ENCODE measurements at places on chromosomes 13 and 19. TPM values are rescaled to one million over a fixed set of nuclear protein-coding genes. Genes with fewer than 3 reads are reported as not detected.

The C13orf46 gene
- total RNA-seq: 0.44 TPM

The ZSCAN18 gene
- total RNA-seq: 17.1 TPM

The TEKTIP1 gene
- 4.7 TPM for total RNA-seq

The GJA3 gene
- total RNA-seq: 0.05 TPM

The OCEL1 gene
- total RNA-seq: 35.7 TPM

The IL12RB1 gene
- total RNA-seq: 0.53 TPM

GRCh38 chr13:93227280-93227877 is 772 bp downstream of the GPC6 start:
- no peak for DNase-seq

DNA sequence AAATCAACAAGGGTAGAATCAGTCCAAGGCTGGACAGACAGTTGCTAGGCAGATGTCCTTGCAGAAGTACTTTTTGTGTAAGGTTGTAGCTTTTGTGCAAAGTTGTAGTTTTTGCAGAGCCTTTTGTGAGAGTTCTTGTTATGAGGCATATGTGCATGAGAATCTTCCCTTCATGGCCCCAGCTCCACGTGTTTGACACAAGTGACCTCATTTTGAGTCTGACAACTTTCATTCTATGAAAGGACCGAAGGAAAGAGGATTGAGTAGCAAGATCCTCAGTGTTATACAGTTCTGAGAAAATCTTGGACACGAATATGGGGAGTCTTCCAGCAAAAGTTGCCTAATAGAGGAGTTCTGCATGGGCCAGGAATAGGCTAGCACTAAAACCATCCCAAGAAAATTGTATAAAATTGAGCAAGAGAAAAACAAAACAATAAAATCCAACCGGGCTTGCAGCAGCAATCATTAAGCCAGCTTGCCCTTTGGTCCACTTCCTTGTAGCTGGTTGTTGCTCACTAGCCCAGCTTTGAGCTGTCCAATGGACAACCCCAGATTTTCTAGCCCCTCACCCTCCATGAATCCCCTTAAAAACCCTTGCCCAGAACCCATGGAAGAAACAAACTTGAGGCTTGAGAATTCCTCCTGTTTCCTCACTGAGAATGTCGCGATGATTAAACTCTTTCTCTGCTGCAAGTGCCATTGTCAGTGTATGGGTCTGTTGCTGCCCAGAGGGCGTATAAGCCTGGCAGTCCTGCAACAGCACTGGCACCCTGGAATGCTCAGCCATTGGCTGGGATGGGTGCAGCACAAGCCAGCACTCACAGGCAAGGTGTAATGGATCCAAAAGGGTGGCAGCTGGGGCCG is 6.5 kb downstream of the EPSTI1 start:
- DNase-seq: peak; percentile 79

- no peak for DNase-seq
Observed at GRCh38 chr13:110289174-110289573, 17.8 kb downstream of the COL4A1 start.

GRCh38 chr19:23254141-23254910 is 4.1 kb upstream of the ZNF724 start:
- no peak for DNase-seq

DNA sequence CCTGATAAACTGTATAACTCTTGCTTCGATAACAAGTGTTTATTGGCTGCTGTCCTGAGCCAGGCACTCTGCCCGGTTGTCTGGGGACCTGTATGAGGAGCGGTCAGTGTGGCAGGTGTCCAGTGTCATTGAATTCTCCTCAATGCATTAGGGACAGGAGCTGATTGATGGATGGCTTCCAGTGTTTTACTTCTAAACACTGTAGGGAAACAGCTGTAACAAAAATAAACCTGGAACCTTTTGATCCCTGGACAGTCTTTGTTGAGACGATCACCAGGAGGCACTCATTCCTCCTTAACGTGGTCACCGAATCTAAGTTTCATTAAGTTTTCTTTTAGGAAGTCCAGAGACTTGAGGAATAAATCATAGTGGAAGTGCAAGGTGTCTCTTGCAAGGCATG is 17.9 kb downstream of the UBAC2 start:
- DNase-seq: no peak

- no peak for DNase-seq
Observed at GRCh38 chr19:16233836-16234551, 36.3 kb downstream of the AP1M1 start.

GRCh38 chr13:28094306-28094705 is 6.1 kb downstream of the FLT3 start:
- DNase-seq: no peak

DNA sequence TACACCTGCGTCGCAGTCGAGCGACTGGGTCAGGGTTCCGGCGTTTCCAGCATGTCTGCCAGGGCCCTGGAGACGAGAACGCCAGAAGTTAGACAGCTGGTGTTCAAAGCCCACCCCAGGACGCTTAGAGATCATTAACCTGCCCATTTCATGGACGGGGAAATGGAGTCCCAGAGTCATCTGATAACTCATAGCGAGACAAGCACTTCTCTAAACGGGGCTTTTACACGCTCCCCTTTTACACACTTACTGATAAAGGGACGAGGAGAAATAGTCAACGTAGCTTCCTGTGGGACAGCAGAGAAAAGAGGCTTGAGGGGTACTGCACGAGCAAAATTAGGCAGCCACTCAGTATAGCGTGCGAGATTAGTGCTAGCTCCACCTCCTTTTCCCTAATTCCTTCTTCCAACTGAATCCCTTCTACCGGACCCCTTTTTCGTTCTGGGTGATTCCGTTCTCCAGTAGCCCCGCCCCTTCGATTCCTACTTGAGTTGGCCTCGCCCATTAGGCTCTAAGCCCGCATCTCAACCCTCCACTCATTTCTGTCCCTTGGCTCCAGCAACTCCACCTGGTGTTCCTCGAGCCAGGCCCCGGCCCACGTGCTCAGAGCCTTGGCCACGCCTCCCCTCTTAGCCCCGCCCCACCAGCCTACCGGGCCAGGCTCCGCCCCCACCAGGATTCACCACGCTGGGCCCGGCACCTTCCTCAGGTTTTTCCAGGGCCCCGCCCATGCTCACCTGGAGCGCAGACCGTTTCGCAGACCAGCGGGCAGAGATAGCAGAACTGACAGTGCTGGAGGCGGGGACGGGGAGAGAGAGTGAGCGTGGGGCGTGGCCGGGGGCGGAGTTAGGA is 3.7 kb downstream of the HRC start:
- DNase-seq: peak; percentile 98

DNA sequence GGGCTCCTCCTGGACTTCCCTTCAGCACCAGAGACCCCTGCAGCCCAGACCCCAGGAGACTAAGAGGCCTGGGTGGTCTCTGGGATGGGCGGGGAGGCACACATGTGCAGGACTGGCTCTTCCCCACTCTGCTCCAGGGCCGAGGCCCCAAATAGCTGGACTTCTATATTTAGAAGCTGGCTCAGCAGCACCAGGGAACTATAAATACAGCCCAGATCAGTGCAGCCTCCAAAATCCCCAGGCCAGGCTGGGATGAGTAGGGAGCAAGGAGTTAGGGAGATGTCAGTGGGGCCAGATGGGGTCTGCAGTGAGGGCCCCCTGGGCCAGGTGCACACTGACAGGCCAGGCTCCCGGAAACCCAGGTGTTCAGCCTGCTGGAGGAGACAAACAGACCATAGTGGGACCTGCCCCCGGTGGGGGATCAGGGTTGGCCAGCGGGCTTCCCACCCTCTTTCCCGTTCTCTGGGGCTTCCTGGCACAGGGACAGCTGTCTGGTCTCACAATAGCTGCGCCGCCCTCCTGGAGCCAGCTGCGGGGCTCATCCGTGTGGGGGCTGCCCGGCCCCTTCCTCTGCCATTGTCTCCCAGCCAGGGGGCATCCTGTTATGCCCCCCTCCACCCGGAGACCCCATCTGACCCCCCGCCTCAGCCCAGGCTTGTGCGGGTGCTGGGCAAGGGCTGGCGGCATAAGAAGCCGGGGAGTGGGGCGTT is 5.5 kb upstream of the ADGRE5 start:
- DNase-seq: no peak

DNA sequence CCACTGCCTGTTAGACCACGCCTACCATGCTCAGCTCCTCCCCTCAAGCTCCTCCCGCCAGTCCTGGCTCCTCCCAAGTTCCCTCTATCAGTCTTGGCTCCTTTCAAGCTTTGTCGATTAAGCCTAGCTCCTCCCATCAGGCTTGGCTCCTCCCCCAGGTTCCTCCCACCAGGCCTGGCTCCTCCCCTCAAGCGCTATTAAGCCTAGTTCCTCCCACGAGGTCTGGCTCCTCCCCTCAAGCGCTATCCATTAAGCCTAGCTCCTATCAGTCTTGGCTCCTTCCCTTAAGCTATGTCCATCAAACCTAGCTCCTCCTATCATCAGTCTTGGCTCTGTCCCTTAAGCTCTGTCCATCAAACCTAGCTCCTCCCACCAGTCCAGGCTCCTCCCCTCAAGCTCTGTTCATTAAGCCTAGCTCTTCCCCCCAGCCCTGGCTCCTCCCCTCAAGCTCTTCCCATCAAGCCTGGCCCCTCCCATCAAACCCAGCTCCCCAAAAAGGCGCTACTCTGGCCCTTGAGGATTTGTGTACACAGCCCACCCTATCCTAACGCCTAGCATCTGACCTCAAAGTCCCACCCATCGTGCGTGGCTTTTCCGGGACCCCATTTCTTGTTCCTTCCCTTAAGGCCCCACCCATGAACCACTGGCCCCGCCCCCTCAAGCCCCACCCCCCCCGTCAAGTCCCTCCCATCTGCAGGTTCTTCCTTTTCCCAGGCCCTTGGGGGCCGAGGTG is 10.0 kb downstream of the CAMSAP3 start:
- DNase-seq: peak; percentile 18

DNA sequence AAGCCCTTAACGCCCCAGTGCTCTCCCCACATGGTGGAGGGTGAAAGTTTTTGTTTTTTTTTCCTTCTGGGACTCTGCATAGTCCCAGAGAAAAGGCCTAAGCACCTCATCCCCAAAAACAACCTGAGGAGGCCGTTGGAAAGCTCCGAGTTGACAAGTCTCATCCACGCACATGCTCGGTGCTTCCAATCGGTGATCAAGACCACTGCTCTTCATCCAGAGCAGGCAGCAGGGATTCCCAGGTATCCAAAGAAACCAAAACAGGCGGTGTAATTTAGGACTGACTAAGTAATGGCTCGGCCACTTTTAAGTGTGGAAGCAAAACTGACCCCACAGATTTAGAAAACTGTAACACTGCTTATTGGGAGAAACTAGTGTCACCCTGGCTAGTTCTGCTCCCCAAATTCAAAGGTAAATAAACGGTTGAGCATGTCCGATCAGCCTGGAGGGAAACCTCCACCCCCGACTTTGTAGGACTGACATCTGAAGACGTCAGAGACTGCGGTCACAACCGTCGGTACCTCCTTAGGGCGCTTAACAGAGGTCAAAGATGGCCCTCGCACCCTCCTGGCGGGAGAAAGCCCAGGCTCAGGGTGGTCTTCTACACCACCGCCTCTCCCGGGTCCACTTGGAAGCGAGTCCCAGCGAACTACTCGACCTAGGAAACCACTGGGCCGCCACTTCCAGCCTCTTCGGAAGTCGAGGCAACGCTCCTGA is 997 bp upstream of the ZNF446 start:
- DNase-seq: no peak

- no peak for DNase-seq
Observed at GRCh38 chr13:83024955-83025594, 857.2 kb downstream of the SLITRK1 start.

GRCh38 chr19:36139473-36140303 is at the start of gene CAPNS1:
Gene CAPNS1, plus strand, starts transcription at chr19:36140066. Its CDS starts 946 bp downstream, at chr19:36141012.
- peak; percentile 97 for DNase-seq

DNA sequence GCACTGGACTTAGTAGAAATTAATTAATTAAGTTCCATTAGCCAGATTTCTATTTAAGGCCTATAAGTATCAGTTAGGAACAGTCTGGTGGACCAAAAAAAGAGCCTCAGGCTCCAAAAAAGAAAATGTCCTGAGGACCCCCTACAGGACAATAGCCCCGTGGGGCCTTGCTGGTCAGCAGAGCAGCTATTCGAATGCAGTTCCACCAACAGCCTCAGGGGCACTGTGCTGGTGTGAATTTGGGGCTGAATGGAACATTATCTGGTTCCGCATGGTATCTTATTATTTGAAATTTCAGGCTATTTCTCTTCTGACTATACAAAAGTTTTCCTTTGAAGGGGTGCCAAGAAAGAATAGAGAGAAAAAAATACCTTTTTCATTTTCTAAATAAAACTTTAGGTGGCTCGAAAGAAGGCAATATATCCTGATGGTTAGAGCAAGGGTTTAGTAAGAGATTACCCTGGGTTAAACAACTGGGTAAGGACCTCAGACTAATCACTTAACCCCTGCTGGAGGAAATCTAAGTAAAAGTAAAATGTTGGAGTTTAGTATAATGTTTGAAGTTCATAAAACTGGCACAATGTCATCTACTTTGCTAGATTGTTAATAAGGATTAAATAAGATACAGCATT is 147.2 kb downstream of the MIPEP start:
- DNase-seq: no peak

DNA sequence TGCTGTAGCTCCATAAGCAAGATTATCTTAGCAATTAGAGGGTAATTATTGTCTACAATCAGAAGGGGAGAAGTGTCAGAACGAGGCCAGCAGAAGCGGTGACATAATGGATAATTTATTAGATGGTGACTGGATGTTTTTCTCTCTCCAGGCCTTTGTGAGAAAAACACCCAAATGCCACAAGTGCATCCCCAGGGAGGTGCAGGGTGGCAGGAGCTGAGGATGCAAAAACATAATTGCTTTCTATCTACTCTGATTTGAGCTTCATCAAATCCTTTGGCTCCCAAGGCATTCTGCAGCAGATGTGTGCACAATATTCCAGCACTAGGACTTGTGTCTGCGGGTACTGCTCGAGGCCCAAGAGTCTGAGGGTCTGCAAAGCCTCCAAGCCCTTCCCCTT is 220.1 kb upstream of the SERP2 start:
- DNase-seq: no peak

DNA sequence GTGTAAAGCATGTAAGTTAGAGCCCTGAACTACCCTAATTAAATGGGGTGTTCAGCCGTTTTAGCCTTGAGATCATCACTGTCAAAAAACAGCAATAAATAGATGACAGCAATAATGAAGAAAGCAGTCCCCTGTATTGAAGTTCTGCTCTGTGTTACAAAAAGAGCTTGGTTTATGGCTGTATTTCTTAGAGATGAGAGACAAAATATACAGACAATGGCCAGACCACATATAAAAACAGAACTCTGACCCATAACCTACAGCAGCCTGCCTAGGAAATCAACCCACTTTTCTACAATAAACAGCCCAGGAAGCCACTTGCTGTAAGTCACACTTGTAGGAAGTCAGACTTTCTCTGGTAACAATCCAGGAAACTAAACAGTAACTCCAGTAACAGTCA is 10.8 kb downstream of the IGFL3 start:
- no peak for DNase-seq
